NCI-H2107 (cell line): ENCODE measurements at places on chromosomes 12 and 14.

DNA sequence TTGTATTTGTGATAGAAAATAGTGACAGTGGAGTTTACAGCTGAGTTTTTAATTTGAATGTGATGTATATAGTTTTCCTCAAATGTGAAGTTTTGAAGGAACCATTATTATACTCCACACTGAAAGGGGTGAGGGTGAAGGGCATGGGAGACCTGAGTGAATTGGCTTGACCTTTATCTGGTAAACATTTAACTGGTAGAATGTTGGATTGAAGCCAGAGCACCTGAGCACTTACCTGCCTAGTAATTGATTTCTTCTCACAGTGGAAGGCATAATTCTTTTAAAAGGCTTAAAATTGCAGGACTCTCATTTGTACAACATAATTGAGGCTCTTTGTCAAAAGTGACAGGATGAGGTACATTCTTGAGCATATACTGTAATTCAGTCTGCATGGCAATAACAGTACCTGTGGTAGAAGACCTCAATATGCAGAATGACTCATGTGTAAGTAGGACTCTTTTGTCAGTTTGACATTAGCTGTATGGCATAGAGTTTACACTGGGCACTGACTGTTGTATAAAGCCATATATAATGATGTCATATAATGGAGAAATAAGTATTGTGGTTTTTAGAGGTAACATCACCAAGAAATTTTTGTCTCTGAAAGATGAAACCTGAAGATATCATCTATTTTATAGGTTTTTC, 309.6 kb downstream of the TMTC2 start:
- no peak for DNase-seq

DNA sequence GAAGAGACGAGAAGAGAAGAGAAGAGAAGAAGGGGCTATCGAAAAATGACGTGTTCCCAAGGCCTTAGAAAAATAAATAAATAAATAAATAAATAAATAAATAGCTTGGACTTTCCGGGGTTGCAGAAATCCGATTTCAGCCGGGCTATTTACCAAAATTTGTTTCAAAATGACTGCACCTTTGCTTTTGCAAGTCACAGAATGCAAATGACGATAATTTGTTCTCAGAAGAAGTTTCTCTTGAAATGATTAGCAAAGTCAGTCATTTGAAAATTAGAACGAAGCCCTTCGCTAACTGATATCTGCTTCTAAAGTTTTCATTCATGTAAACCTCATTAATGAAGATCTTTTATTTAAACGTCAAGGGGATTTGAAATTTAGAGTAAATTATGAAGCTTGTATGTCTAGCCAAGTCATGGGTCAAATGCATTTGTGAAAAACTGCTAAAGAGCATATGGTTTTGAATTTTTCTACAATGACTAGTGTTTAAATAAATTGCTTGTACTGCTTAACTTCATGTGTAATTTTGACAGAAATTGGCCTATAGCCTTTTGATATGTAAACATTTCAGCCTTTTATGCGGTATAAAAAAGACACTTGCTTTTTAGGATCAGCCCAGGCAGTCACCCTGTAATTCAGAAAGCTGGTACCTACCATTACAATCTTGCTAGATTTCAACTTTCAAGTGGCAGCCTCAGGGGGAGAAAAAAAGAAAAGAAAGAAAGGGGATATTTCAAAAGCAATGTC, 4.6 kb upstream of the GSC start:
- DNase-seq = no peak

- no peak for DNase-seq
Observed at GRCh38 chr14:95173518-95173917, 16.2 kb upstream of the DICER1 start.

- no peak for DNase-seq
Observed at GRCh38 chr14:104578321-104578720, 1.2 kb upstream of the C14orf180 start.

- no peak for DNase-seq
Observed at GRCh38 chr14:71856199-71856919, 75.9 kb upstream of the RGS6 start.

DNA sequence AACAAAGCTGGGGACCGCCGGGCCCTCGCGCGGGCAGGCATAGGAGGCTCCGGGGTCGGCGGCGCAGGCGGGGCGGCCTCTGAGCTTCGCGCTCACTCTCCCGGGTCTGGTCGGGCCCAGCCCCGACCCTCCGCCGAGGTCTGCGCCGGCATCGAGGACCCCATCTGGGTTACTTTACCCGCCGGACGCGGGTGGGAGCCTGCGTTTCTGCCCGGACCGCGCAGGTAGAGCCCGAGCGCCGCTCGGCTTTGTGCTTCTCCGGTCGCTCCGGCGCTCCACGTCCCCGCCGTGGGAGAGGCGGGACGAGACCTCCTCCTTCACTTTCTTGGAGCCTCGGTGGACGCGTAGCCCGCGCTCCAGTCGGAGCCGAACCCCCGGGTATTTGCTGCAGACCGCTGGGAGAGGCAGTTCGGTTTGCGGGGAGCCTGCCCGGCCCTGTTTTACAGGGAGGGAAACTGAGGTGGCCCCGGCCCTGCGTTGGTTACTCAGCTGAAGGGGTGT, 63.2 kb downstream of the FBXL14 start:
- no peak for DNase-seq

- no peak for DNase-seq
Observed at GRCh38 chr14:93011141-93011529, 88.2 kb downstream of the CHGA start.

- no peak for DNase-seq
Observed at GRCh38 chr12:563250-563781, 99.9 kb downstream of the NINJ2 start.

DNA sequence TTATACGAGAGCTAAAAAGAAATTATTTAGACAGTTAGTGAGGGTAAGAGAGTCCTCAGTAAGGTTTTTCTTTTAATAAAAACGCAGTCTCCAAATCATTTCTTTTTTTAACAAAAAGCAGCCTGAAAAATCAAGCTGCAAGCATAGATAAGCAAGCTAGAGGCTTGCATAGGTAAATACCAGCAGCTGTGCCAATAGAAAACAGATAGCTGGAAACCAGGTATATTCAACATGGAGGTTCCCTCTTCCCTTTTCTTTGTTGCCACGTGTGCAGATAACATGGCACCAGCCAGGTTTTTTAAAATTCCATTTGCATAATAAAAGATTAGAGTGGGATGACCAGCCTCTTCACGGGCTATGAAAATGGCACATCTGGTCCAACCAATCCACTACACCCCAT, 6.1 kb upstream of the PRKAB1 start:
- DNase-seq = no peak

GRCh38 chr14:79395061-79395460, 816.2 kb downstream of the DIO2 start:
- no peak for DNase-seq

- DNase-seq = no peak
Observed at GRCh38 chr14:20652996-20653975, 11.8 kb upstream of the OR6S1 start.

- DNase-seq = no peak
Observed at GRCh38 chr12:104187446-104188155, 28.0 kb upstream of the TXNRD1 start.

DNA sequence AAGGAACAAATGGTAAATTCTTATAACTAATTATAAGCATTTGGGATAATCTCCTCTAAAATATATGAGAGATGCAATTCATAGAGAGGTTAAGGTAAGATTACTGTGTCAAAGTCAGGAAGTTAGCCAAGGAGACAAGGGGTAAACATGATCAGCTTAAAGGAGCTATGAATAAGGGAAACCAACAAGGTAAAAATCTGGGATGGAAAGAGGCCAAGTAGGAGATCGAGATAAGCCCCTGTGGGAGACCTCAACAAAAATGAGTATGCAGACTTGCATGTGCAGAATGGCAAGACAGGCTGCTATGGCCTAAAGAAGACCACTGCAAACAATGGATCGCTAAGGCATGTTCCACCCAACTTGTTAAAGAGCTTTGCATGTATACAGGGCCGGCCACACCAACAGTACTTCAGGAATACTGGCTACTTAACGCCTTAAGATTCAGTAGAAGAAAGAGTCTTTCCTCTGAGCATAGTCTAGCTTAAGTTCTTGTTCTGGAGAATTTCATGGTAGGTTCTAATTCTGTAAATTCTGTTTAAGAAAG, 738.6 kb downstream of the GALC start:
- no peak for DNase-seq

DNA sequence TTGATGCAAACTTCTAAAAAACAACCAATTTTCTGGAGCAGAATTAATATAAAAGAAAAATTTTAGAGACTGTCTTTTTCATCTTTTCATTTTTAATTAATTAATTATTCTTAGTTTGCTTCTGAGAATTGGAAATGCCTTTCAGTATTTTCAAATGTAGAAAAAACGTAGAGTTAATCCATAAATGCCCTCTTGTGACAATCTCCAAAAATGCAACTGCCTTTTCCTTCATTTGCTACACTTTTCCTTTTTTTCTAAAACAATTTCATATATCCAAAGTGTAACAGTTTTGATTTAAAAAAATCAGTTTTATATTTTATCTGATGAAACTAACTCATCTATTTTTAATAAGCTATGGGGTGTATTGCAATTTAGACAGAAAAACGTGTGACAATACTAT, 409.3 kb downstream of the PRKD1 start:
- no peak for DNase-seq

DNA sequence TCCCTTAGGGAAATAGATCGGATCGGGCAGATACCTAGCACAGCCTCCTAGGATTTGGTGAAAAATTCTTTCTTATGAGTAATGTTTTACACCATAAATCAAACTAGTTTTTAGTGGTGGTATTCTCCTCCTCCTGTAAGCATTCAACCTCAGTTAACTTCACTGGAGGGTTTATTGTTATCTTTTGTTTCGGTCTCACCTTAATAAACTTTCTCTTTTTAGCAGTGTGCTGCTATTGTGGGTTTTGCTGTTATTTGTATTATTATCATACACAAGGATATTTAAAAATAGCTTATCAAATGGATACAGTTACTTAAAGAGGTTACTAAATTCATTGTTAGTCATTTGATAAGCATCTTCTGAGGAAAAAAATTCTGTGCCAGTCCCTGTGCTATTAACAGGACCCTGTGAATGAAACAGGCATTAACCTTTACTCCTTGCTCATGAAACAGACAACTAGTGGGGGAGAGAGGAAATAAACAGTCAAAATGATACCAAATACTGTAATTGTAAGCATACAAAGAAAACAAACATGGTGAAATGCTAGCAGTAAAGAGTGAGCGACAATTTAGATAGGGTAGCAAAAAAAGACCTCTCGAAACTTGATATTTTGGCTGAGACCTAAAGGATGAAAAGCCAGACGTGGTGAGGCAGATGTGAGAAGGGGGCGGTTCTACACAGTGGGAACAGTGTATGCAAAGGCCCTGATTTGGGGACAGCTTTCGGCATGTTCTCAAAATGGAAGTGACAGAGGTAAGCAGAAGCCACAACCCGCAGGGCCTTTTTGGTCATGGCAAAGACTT, 178.7 kb upstream of the SOX5 start:
- no peak for DNase-seq

DNA sequence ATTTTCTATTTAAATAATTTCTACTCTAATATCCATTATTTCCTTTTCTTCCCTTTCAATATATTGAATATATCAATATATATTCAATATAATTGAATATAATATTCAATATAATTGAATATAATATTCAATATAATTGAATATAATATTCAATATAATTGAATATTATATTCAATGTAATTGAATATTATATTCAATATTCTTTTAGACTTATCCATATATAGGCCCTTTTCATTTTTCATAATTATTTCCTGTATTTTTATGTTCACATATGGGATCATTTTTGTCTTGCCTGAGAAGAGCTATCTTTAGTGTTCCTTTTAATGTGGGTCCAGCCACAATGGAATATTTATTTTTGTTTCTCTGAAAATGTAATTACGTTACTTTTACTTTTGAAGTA, 88.9 kb upstream of the ESRRB start:
- no peak for DNase-seq

DNA sequence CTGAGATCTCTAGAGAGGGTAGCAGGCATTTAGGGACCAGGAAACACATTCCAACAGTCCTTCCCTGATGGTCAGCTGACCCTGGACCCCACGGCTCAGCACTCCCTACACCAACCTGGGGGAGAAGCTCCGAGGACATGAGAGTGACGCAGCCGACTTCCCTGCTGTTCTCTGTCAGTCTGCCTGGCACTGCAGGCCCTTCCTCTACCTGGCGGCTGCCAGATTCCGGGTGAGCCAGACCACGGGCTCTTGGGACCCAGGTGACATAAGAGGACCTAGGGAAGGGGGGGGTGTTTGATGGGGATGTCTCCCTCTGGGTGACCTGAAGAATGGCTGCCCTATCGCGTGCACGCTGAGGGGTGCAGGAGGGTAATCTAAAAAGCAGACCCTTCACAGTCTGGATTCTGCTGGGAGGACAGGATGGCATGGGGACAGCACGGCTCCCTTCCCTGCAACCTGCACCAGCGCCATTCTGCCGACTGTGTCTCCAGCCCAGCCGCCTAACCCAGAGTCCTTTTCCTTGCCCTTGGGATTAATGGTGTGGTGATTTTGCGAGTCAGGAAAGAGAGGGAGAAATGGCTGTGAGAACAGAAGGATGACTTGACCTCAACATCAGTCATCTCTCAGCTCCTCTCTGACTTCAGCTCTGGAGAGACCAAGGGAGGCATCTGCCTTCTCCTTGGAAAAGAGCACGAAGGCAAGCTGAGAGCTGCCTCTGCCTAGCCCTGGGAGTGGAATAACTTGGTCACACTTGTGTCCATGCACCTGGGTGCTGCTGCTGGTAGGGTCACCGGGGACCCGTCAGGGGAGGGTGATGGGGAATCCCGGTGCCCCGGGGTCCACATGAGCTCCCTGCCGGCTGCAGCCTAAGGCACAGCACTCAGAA, 158.5 kb downstream of the CALM1 start:
- DNase-seq = no peak

GRCh38 chr12:117724543-117724942, 244.2 kb downstream of the KSR2 start:
- DNase-seq = no peak

DNA sequence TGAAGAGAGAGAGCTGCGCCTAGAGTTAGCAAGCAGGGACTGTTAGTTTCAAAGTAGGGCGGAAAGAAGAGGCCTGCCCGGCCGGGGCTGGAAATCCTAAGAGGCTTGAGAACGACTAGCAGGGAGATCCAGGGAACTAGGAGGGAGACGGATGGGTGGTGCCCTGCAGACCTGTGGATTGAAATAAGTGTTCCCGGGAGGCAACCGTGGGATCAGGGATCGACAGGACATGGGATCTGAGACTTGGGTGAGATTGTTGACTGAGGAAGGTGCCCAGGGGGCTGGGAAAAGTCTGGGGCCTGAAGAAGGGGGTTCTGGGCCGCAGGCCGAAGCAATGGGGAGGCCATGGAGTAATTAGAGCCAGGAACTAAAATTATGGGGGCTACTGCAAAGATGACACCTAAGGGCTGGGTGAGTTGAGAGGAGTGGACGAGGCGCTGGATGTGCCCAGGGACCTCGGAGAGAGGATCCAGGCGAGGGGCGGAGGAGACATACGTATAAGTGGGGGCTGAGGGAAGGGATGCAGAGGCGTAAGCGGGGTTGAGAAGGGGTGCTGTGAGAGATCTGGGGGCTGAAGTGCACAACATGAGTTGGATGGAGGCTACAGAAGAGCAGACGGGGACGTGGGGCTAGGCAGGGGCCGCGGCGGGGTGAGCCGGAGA, 635 bp downstream of the LTA4H start:
- DNase-seq = no peak

GRCh38 chr12:100450735-100451134, 22.9 kb upstream of the NR1H4 start:
- DNase-seq = no peak

- no peak for DNase-seq
Observed at GRCh38 chr12:24778486-24779304, 170.2 kb downstream of the BCAT1 start.

GRCh38 chr14:105519946-105520698, 6.3 kb upstream of the TMEM121 start:
- no peak for DNase-seq

- no peak for DNase-seq
Observed at GRCh38 chr14:38743966-38744584, 359.0 kb downstream of the SEC23A start.
